Type B pancreatic cell (in vitro differentiated cells): ENCODE measurements at places on chromosomes 5 and 9. TPM values are rescaled to one million over a fixed set of nuclear protein-coding genes. Genes with fewer than 3 reads are reported as not detected.

NME5 gene
- 4.3 and 7.8 TPM in 2 replicates for total RNA-seq

GRCh38 chr9:101326501-101326900 lies 58.3 kb downstream of the BAAT start:
- H3K4me1 ChIP-seq, result no peaks in the 10 kb centered on the region
- no peaks in the 10 kb centered on the region for H3K36me3 ChIP-seq
- H3K27me3 ChIP-seq, result no peaks in the 10 kb centered on the region
- no peak overlapping the region for H3K4me3 ChIP-seq
- DNase-seq, result no peak
- H3K27ac ChIP-seq, result no peak overlapping the region

DNA sequence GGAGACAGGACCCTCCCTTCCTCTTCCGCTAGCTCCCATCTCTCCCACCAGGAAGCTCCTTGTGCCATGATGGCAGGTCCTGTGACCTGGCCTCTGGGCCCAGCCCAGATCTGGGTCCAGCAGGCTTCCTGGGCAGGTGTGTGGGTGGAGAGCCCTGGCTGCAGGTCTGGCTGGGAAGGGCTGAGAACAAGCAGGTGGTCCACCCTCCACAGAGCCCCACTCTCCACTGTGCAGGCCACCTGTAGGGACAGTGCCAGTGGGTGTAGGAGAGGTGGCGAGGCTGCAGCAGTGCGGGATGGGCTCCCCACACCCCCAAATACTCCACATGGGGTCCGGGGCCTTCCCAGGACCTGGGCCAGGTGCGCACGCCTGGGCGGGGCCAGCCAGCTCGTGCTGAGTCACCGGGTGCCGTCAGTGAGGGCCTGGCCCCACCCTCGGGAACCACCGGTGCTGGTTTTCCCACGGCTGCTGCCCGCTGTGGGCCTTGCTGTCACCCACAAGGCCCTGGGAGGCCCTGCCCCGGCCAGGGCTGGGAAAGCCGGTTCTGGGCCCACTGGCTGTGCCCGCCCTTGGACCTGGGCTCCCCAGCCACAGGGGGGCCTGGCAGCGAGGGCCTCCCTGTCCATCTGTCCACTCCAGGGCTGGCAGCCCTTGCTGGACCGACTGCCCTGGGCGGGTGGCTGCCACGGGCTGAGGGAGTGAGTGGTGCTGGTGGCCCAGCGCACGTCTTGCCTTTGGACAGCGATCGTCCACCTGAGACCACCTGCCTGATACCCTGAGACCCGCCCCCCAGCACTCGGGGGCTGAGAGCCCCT lies 9.3 kb upstream of the NRARP start:
- no peaks in the 10 kb centered on the region for H3K36me3 ChIP-seq
- DNase-seq, result peak; percentile 78
- no peaks in the 10 kb centered on the region for H3K4me1 ChIP-seq
- H3K27ac ChIP-seq, result peak overlapping the region; percentile 76
- no peak overlapping the region for H3K4me3 ChIP-seq

DNA sequence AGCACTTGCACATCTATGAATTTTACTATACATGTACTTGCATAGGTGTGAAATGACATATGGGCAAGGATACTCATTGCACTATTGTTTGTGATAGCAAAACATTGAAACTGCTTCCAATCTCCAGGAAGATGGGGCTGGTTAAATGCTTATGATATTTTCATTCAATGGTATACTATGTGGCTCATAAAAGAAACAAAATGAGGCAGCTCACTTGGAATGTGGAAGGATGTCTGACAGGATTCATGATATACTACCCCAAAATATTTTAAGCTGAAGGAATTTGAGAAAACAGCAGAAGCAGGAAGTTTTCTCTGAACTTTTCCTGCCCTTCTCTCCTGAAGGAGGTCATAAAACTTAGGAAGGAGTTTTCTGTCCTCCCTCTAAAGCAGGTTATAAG lies 99.6 kb upstream of the CAST start:
- no peak for DNase-seq
- H3K4me3 ChIP-seq, result no peak overlapping the region
- H3K27ac ChIP-seq, result no peak overlapping the region
- H3K4me1 ChIP-seq, result no peaks in the 10 kb centered on the region

DNA sequence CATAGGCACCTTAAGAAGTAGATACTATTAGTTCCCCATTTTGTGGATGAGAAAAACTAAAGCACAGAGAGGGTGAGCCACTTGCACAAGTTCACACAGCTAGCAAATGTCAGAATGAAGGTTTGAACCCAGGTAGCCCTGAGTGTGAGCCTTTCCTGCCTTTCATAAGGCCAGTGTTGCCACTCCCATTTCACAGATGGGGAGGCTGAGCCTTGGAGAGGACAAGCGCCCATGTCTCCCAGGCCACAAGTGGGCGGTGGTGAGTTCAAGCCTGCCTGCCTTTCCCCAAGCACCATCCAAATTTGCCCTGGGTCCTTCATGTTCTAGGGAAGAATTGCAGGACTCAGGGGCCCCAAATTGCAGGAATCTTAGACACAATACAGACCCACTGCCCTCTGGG lies 50.6 kb downstream of the LHX2 start:
- H3K36me3 ChIP-seq, result no peaks in the 10 kb centered on the region
- H3K4me3 ChIP-seq, result no peak overlapping the region
- H3K27ac ChIP-seq, result no peak overlapping the region
- H3K27me3 ChIP-seq, result peaks cover 34% of the 10 kb centered on the region
- no peaks in the 10 kb centered on the region for H3K4me1 ChIP-seq

GRCh38 chr5:79691007-79691406 lies 1.4 kb downstream of the CMYA5 start:
- DNase-seq, result no peak
- H3K27ac ChIP-seq, result no peak overlapping the region
- H3K27me3 ChIP-seq, result peaks cover 6% of the 10 kb centered on the region
- H3K4me1 ChIP-seq, result no peaks in the 10 kb centered on the region
- peaks cover 15% of the 10 kb centered on the region for H3K36me3 ChIP-seq
- peak overlapping the region; percentile 83 for H3K4me3 ChIP-seq
